CD4-positive, alpha-beta T cell treated with Interleukin-10 for 1 hour (primary cell): ENCODE measurements at places on chromosomes 11 and 22.

DNA sequence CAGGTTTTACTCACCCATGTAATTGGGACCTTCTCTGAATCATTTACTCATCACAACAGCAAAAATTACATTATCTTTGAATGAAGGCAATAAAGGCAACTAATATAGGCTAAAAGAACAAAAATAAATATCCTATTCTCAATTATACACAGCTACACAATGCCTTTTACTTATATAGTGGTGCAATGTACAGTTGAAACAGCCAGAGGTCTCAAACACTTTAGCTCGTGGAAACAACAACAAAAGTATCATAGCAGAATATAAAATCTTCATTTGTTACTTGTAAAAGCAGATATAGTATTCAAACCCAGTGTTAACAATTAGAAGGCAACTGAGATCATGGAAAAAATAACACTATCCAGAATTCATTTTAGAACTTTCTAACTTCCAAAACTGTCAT is 20.6 kb upstream of the CCDC34 start:
- no peak for DNase-seq

- DNase-seq, result no peak
These were observed 29.8 kb upstream of the TECTA start for GRCh38 chr11:121070951-121071845.

GRCh38 chr11:130323452-130324450 is 9.0 kb upstream of the ZBTB44 start:
- DNase-seq, result no peak

- no peak for DNase-seq
These were observed 3.1 kb upstream of the HBD start for GRCh38 chr11:5237420-5237819.

GRCh38 chr11:58186938-58187337 is 1.9 kb upstream of the OR9Q2 start:
- no peak for DNase-seq

- no peak for DNase-seq
These were observed 13.3 kb upstream of the MICALL1 start for GRCh38 chr22:37892566-37893335.

DNA sequence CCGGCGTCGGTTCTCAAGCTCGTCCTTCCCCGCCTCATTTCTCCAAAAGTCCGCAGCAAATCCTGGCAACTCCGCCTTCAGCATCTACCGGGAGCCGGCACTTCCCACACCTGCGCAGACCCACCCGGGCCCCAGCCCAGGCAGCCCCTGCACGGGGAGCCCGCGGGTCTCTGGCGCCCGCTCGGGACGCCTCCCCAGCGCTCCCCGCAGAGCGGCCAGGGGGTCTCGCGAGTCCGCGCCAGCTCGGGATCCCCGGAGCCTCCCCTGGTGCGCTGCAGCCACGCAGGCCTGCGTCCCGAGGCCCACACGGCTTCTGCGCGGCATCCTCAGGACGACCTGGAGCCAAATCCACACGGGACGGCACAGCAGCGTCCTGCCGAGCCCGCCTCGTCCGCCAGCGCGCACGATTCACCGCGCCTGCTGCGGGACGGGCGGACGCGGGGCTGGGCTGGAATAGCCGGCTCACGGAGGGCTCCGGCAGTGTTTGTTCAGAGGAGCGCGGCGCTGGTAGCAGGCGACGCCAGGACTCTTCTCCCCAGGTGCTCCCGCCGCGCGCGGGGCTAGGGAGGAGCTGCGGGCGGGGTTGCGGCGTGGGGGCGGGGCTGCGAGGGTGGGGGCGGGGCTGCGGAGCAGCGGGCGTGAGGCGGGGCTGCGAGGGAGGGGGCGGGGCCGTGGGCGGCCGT is 816 bp upstream of the PHRF1 start:
- no peak for DNase-seq

GRCh38 chr22:37909766-37910165 is 3.7 kb downstream of the MICALL1 start:
- DNase-seq, result no peak

DNA sequence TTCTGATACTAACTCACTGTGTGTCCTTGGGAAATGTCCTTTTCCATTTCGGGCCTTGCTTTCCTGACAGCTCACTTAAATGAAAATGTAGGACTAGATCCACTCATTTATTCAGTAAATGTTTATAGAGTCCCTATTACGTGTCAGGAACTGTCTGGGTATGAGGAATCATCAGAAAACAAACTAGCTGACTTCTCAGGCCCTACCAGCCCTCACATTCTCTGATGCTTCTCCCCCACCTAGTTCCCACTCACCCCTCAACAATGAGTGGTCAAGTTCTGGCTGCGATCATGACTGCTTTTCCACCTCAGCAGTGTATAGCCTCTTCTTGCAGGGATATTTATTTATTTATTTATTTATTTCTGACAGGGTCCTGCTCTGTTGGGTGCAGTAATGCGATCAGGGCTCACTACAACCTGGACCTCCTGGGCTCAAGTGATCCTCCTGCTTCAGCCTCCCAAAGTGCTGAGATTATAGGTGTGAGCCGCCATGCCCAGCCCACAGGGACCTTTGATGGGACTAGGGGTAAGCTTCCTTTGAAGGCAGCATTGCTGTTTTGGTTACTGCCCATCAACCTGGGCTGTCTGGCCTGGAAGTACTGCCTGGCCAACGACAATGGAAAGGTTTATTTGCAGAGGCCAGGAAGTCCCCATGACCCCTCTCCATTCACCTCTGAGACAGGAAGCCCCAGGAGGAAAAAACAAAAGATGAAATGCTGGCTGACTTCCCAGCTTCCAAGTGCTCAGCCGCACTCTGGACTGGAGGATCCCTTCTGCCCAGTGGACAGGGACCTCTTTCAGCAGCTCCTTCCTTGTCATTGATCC is 33.1 kb upstream of the POLD3 start:
- no peak for DNase-seq

GRCh38 chr22:45036154-45036553 is 26.3 kb upstream of the PHF21B start:
- no peak for DNase-seq

DNA sequence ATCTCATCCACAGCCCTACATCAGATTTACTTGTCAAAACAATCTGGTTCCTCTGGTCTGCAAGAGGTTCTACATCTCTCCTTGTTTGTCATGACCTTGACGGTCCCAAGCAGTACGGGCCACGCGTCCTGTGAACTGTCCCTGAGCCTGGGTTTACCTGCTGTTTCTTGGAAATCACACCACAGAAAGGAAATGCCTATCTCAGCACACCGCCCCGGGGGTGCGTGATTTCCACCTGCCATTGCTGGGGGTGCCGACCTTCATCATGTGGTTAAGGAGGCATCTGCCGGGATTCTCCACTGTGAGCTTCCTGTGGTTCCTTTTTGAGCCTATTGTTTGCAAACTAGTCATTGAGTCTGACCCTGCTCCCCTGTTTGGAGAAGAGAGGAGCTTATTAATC is 1363.4 kb downstream of the BRD1 start:
- DNase-seq, result no peak

GRCh38 chr11:2233693-2234455 is 36.5 kb downstream of the ASCL2 start:
- DNase-seq, result no peak

DNA sequence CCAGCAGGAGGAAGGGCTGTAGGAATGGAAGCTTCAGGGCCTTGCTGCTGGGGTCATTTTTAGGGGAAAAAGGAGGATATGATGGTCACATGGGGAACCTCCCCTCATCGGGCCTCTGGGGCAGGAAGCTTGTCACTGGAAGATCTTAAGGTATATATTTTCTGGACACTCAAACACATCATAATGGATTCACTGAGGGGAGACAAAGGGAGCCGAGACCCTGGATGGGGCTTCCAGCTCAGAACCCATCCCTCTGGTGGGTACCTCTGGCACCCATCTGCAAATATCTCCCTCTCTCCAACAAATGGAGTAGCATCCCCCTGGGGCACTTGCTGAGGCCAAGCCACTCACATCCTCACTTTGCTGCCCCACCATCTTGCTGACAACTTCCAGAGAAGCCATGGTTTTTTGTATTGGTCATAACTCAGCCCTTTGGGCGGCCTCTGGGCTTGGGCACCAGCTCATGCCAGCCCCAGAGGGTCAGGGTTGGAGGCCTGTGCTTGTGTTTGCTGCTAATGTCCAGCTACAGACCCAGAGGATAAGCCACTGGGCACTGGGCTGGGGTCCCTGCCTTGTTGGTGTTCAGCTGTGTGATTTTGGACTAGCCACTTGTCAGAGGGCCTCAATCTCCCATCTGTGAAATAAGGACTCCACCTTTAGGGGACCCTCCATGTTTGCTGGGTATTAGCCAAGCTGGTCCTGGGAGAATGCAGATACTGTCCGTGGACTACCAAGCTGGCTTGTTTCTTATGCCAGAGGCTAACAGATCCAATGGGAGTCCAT is 14.1 kb downstream of the IL10RA start:
- no peak for DNase-seq

- DNase-seq, result no peak
These were observed 116.5 kb downstream of the ME3 start for GRCh38 chr11:86555866-86556265.

DNA sequence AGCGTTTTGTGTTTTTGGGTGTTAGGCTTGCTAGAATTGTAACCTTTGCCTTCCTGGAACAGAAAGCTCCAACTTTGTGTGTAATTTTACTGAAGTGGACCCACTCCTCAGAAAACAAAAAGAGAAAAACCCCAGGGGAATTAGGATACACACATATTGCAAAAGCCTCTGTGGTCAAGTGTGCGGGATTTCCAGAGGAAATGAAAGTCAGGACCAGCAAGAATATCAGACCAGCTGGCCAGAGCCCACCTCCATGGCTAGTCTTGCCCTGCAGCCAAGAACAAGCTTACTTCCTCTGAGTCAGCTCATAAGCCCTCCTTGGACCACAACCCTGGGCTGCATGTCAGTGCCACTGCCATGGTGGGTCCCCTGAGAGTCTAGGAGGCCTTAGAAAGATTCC is 37.0 kb upstream of the FTH1 start:
- no peak for DNase-seq

DNA sequence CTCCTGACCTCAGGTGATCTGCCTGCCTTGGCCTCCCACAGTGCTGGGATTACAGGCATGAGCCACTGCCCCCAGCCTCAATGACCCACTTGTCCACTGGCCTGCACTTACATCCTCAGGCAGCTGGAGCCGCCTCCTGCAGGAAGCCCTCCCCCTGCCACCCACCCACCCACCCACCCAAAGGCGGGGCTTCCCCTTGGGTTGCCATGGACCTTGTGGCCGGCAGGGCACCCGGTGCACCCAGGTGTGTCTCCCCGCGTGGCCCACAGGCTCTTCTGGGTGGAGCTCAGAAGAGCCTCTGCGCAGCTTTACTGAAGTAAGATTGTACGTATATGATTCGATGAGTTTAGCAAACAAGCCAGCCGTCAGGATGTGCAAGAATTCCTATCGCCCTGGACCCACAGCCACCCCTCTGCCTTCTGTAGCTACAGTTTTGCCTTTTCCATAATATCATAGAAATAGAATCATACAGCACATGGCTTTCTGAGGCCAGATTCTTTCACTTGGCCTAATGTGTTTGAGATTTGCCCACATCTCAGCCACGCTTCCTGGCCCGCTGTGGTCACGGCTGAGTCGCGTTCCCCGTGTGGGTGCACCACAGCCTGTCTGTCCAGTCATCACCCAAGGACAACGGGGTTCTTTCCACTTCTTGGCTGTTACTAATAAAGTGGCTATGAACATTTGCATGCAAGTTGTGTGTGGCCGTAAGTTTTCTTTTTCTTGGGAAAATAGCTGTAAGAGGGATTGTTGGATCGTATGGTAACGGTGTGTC is 5.3 kb upstream of the BRSK2 start:
- no peak for DNase-seq

- DNase-seq, result no peak
These were observed 9.4 kb downstream of the LRRC75B start for GRCh38 chr22:24583221-24584165.

GRCh38 chr11:15208378-15209222 is 93.9 kb downstream of the INSC start:
- DNase-seq, result peak; percentile 63

DNA sequence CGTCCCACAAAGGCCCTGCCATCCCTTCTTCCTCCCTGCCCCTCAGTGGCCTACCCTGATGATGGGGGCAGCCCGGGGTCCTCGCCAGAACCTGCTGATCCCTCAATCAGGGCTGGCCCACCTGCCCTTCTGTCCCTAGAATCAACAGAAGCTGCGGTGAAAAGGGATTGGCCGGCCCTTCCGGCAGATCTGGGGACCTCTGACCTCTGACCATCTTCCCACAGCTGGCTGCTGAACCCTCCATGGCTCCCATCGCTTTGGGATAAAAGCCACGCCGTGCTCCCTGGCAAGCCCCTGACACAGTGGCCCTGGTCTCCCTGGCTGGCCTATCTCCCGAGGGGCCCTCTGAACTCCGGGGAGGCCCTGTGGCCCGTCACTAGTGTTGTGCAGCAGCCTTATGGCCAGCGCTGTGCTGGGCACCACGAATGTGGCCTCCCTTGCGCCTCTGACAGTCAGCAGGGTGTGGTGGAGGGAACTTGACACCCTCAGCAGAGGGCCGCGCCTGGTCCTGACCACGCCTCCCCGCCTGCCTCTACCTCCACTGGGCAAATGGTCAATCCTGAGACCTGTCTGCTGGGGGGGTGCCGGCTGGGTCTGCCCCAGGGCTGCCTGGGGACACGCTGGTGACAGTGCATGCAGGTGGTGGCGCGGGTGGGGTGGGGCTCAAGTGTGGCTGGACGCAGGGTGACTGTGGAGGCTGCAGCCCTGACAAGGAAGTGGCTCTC is 58.0 kb upstream of the TTLL12 start:
- DNase-seq, result no peak

- peak; percentile 38 for DNase-seq
These were observed 3.1 kb downstream of the PIM3 start for GRCh38 chr22:49963647-49964026.

DNA sequence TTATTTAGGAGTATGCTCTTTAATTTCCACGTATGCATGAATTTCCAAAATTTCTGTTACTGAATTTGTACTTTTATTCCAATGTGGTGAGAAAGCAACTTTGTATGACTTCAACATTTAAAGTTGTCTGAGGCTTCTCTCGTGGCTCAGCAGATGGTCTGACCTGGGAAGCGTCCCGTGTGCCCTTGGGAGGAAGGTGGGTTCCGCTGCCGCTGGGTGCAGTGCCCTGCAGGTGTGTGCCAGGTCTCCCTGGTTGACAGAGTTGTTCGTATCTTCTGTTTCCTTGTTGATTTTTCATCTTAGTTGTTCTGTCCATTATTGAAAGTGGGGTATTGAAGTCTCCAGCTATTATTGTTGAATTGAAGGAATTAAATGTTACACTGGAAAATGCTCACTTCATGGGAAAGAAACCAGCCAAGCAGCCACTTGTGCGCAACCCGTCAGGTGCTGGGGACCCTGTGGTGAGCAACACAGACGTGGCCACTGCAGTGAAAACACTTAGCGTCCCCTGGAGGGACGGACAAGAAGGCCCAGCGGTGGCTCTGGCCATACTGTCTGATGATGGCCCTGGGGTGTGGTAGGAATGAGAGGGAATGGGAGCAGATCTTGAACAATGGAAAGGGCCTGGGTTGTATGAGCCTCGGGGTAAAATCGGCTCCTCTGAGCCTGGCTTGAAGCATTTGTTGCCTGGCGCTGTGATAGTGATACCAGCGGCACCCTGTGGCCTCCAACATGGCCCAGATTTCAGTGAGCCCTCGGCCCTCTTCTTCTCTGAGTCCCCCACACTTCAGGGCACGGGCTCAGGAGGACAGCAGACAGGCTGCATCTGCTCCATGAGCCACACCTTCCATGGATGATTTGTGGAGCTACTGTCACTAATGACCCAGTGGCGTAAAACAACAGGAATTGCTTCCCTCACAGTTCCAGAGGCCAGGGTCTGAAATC is 31.5 kb upstream of the KRTAP5-7 start:
- no peak for DNase-seq
